ENCODE measurements at places on chromosomes 2 and 18. TPM values are rescaled to one million over a fixed set of nuclear protein-coding genes. Genes with fewer than 3 reads are reported as not detected.

GRCh38 chr2:227906991-227907390 lies 35.6 kb downstream of the DAW1 start:
- H3K36me3 ChIP-seq: no peaks in the 10 kb centered on the region
- H3K4me1 ChIP-seq: no peaks in the 10 kb centered on the region
- no peak for DNase-seq
- no peak overlapping the region for H3K4me3 ChIP-seq

- peaks cover 8% of the 10 kb centered on the region for H3K27me3 ChIP-seq
- no peaks in the 10 kb centered on the region for H3K4me1 ChIP-seq
- no peak overlapping the region for H3K27ac ChIP-seq
Measured at GRCh38 chr2:129201696-129202095, 777.8 kb upstream of the RAB6C start.

DNA sequence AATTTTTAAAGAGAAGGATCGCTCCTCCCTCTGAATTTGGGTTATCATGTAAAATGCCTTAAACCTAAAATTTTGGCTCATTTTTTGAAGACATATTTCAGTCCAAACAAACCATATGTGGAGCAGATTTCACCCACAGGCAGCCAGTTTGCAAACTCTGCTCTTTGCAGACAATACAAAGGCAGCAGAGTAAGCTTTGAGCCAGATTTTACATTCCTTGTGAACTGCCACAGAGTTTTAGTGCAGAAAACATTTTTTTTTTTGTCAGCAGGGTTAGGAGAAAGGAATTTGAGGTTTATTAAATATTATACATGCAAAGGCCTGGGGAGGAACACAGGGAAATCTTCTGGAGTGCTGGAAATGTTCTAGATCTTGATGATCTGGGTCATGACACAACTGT lies 171.9 kb upstream of the FN1 start:
- no peak overlapping the region for H3K27ac ChIP-seq
- no peaks in the 10 kb centered on the region for H3K27me3 ChIP-seq

DNA sequence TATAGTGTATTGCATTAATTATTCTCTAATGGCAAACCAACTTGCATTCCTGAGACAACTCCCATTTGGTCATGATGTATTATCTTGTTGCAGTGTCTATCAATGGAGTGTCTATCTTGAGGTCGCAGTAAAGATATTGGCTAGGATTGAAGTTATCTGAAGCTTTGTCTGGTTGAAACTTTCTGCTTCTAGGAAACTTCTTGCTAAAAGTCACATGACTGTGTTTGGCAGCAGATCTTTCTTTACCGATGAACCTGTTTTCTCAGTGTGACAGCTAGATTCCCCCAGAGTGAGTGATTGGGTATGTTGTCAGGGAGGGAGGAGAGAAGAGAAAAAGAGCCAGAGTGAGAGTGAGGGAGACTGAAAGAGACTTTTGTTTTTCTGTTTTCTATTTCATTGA lies 119.6 kb downstream of the QPCT start:
- no peak for DNase-seq
- peaks cover 23% of the 10 kb centered on the region for H3K4me1 ChIP-seq
- H3K27ac ChIP-seq: no peak overlapping the region
- H3K27me3 ChIP-seq: no peaks in the 10 kb centered on the region
- no peak overlapping the region for H3K4me3 ChIP-seq
- no peaks in the 10 kb centered on the region for H3K36me3 ChIP-seq

- H3K4me1 ChIP-seq: peaks cover 33% of the 10 kb centered on the region
- H3K27ac ChIP-seq: no peak overlapping the region
- H3K36me3 ChIP-seq: no peaks in the 10 kb centered on the region
- no peak for DNase-seq
- H3K4me3 ChIP-seq: no peak overlapping the region
Measured at GRCh38 chr2:64773461-64774118, 119.9 kb upstream of the SERTAD2 start.

- no peak overlapping the region for H3K27ac ChIP-seq
- peaks cover under 1% of the 10 kb centered on the region for H3K27me3 ChIP-seq
- H3K4me1 ChIP-seq: peaks cover 15% of the 10 kb centered on the region
- peak overlapping the region; percentile 85 for H3K4me3 ChIP-seq
- no peaks in the 10 kb centered on the region for H3K36me3 ChIP-seq
- peak; percentile 30 for DNase-seq
Measured at GRCh38 chr2:130391872-130392670, 36.2 kb downstream of the PTPN18 start.

DNA sequence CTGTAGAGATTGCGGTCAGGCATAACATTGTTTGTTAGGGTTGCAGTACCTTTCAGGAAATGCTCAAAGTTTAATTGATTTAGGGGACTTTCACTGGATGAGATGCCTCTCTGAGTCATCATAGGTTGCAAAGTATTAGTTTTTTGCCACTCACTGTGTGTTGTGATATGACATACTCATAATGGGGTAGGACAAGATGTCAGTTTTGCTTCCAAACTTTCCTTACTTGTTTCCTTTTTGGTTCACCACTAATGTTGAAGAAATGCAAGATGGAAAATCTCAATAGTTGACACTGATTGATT lies 35.0 kb upstream of the PTH2R start:
- no peak overlapping the region for H3K27ac ChIP-seq
- no peaks in the 10 kb centered on the region for H3K36me3 ChIP-seq
- no peak overlapping the region for H3K4me3 ChIP-seq
- DNase-seq: no peak
- peaks cover 16% of the 10 kb centered on the region for H3K4me1 ChIP-seq

- peaks cover 7% of the 10 kb centered on the region for H3K4me1 ChIP-seq
- DNase-seq: no peak
- no peaks in the 10 kb centered on the region for H3K36me3 ChIP-seq
Measured at GRCh38 chr2:160584972-160585494, 91.4 kb upstream of the RBMS1 start.

GRCh38 chr2:235502336-235502735 lies 8.5 kb downstream of the AGAP1 start:
- H3K27ac ChIP-seq: no peak overlapping the region
- H3K27me3 ChIP-seq: no peaks in the 10 kb centered on the region
- H3K36me3 ChIP-seq: no peaks in the 10 kb centered on the region
- no peak for DNase-seq
- H3K4me1 ChIP-seq: peaks cover 59% of the 10 kb centered on the region
- no peak overlapping the region for H3K4me3 ChIP-seq

ATP9B gene
- 13.0 TPM for total RNA-seq

LRRTM1 gene
- total RNA-seq: not detected

RNF152 gene
- not detected for total RNA-seq

PRKAG3 gene
- total RNA-seq: not detected

CPO gene
- total RNA-seq: not detected
